ENCODE measurements at places on chromosomes 7 and 10.
A peak's percentile ranks its signal among the peaks of the same experiment; 100 is the strongest.

DNA sequence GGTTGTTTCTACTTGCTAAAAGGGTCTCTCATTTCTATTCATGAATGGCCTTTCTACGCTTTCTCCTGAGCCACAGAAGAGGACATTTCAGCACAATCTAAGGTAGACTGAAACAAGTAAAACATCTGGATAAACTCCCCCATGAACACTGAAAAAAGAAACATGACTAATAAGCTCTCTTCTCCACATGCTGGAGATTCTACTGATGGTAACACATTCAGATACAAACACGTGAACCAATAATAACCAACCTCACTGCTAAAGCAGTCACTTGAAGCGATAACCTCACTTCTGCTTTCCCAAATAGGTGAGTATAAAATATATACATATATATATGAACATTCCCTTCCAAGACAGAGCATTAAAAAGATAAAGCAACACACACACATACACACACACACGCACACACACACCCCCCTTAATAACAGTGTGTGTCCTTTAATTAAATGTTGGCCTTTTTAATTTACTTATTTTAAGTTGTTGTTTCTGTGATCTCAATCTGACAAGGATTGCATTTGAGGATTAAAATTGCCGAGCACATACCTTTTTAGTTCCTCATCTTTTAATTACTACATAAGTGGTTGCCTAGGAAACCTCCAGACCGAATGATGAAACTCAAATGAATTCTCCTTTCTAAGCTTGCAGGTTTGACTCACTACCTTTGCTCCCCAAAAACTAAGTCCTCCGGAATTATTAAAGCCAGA is 292.4 kb upstream of the KLF14 start:
- DNase-seq, result no peak

DNA sequence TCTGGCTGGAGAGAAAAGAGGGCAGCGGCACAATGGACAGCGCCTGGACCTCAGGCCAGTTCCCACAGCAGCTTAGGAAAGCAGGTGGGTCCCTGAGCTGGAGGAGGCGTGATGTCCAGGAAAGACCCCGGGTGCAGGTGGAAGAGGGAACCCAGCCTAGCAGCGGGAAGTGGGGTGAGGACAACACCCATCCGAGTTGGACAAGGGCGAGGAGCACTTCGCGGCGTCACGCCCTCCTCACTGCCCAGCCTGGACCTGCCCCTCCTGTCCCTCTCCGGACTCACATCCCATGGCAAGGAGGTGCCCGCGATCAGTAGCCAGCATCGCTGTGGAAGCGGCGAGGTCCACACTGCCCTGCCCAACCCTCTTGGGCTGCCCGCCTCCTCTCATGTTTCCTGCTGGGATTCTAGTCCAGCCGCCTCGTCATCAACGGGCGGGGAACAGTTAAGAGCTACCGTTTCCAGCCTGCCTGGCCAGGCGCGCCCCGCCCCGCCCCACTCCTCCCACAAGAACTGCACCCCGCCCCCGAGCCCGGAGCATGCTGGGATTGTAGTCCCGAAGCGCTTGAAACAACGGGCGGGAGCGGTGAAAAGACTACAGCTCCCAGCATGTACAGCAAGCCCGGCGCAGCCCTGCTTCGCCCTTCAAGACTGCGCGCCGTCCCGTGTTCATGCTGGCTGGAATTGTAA is 930.6 kb upstream of the ZNF722 start:
- DNase-seq, result no peak

GRCh38 chr10:76301211-76301610 is 869.8 kb downstream of the LRMDA start:
- DNase-seq, result no peak

- DNase-seq, result no peak
These were observed 7.6 kb upstream of the C10orf105 start for GRCh38 chr10:71727105-71727737.

DNA sequence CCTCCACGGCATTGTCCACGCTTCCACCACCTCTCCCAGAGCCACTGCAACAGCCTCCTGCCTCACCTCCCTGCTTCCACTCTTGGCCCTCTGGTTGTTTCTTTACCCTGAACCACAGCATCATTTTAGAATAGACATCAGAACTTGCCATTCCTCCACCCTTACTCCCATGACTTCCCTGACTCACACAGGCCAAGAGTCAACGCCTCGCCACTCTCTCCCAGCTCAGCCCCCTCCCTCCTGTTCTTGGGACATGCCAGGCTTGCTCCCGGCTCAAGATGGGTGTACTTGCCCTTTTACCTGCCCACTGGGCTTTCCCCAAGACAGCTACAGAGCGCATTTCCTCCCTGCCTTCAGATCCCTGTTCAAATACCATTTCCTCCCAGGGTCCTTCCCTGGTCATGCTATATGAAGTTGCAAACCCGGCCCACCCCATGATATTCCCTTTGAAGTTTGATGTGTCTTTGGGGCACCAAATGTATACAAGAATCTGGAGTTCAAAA is 429.1 kb downstream of the RPS24 start:
- DNase-seq, result no peak

- DNase-seq, result no peak
These were observed 932.8 kb upstream of the SORCS1 start for GRCh38 chr10:108097258-108097657.

- peak; percentile 76 for DNase-seq
These were observed 132.7 kb downstream of the ELAPOR2 start for GRCh38 chr7:86926732-86927131.

- DNase-seq, result no peak
These were observed 198.3 kb downstream of the RPS24 start for GRCh38 chr10:78231939-78232338.

DNA sequence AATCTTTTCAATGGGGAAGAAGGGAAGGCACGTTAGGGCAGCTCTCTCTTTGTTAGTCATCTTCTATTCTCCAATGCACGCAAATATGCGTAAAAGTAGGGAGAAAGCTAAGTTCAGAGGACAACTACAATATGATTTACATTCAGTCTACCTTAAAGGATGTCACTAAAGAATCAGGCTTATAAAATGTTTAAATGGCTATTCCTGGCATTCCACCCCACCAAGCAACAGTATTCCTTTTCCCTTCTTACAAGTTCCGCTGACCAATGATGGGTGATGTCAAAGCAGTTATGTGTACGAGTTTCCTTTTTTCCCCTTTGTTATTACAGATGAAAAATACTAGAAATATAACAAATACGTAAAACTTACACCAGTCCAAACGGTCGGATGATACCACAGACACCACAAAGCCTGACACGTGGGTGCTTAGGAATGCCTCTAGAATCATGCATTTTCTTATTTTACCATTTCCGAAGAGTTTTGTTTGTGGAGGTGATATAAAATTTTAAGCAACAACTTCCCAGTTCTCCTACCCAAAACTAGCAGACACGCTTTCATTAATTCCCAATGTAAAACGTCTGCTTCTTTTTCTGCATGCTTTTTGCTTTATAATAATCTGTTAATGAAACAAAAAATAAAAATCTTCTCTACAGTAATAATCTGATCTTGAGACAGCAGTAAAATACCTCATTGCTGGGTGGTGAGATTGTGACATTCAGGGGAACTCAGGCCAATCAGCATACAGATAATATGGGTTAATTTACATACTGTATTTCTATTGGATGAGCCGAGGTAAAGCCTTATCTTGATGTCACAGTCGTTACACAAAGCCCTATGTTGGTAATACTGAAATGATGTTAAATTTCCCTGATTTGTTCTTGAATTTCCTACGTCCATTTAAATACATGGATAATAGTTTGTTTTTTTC is 708 bp upstream of the GPR85 start:
- DNase-seq, result peak; percentile 12

GRCh38 chr7:52838981-52839411 is 196.4 kb upstream of the POM121L12 start:
- DNase-seq, result no peak

Measured in NCI-H1092 treated with DMSO at 0.1 percent for 48 hours (cell line).